Naive thymus-derived CD8-positive, alpha-beta T cell (primary cell): ENCODE measurements at places on chromosomes 4 and X.

DNA sequence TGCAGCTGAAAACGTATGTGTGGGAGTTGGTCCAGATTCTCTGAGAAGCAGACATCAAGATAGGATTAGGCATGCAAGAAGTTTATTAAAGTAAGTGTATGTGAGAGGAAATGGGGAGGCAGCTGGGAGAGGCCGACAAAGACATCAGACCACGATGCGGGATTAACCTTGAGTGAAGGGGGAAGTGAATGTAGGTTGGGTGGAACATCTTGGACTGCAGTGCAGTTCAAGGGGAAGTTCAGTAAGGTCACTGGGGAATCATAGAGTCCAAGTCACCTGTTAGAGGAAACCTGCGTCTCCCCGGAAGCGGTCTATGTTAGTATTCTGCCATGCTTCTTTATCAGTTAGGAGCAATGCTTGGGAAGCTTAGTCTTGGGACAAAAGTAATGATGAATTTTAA, 22.0 kb downstream of the CXCL8 start:
- no peaks in the 10 kb centered on the region for H3K27me3 ChIP-seq
- no peaks in the 10 kb centered on the region for H3K4me1 ChIP-seq
- no peak for DNase-seq
- H3K36me3 ChIP-seq = no peaks in the 10 kb centered on the region

DNA sequence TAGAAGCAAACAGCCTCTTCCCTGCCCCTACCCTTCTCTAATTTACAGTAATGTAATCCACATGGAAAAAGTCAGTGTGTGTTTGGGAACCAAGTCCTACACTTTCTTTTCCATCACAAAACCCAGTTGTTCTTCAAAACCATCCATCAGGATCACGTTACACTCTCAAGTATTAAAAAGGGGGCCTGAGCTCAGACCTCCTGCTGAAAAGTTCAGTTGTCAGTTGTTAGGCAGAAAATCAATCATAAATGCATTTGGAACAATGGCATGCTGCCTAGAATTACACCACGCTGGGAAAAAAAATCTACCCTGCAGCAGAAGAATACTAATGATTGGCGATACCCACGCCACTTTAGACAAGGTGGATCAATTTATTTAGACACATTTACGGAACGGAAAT, 236.5 kb downstream of the PARM1 start:
- no peak for DNase-seq
- H3K4me3 ChIP-seq = no peak overlapping the region
- H3K4me1 ChIP-seq = no peaks in the 10 kb centered on the region
- no peaks in the 10 kb centered on the region for H3K27me3 ChIP-seq

- no peak overlapping the region for H3K27ac ChIP-seq
- no peaks in the 10 kb centered on the region for H3K27me3 ChIP-seq
- no peaks in the 10 kb centered on the region for H3K36me3 ChIP-seq
- no peak for DNase-seq
Observed at GRCh38 chrX:87727620-87728019, 210.0 kb downstream of the KLHL4 start.

DNA sequence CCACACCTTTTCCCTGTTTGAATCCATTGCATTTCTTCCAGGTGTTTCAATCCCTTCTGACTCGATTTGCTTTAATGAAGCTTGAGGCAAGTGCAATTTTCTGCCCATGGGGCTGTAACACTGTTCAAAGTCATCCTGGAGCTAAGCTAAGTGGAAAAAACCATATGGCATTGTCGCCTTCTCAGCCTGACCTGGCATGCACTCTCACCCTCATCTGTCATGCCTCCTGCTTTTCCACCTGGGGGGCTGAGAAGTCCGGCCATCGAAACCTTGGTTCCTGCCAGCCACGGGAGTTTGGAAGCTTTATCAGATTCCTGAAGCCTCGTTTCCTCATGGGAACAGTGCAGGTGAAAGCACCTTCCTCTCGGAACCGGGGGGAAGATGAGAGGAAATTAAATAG, 38.2 kb downstream of the WFS1 start:
- no peak overlapping the region for H3K27ac ChIP-seq
- H3K36me3 ChIP-seq = no peaks in the 10 kb centered on the region
- DNase-seq = no peak
- peaks cover 43% of the 10 kb centered on the region for H3K27me3 ChIP-seq

DNA sequence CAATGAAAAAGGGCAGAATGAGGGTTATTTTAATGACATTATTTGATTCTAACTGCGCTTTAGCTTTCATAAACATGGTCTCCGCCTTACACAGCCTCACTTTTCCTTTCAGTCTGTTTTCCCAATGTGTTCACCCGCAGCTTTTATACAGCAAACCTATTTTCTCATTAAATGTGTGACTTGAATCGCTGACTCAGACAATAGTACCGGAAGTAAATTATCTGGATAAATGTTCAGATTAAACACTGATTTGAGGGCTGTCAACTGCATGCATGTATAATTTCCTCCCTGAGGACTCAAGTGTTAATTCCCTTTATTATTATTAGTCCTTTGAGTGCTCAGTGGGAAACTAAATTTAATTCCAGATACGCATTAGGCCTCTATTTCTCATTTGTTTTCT, 117.3 kb downstream of the FAM133A start:
- H3K4me1 ChIP-seq = no peaks in the 10 kb centered on the region
- no peaks in the 10 kb centered on the region for H3K36me3 ChIP-seq
- no peak overlapping the region for H3K4me3 ChIP-seq
- no peak for DNase-seq
- H3K27ac ChIP-seq = no peak overlapping the region

GRCh38 chr4:17251101-17251500, 260.8 kb downstream of the QDPR start:
- peaks cover 11% of the 10 kb centered on the region for H3K27me3 ChIP-seq
- no peak overlapping the region for H3K4me3 ChIP-seq
- H3K27ac ChIP-seq = no peak overlapping the region
- H3K4me1 ChIP-seq = no peaks in the 10 kb centered on the region
- no peak for DNase-seq
- H3K36me3 ChIP-seq = no peaks in the 10 kb centered on the region

DNA sequence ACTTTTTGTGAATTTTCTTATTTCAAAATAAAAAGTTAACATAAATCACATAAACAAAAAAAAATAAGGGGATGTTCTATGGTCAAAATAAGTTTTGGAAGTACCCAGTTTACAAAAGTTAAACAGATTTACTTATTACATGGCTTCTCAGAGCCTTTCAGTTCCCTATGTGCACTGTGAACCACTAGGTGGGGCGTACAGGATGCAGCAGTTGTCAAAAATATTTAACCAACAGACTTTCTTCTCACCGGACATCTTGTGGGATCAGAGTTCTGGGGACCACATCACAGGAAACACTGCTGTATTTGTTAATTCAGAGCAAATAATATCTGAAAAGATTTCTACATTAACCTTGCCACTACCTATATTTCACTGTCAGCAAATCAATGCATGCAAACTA, 74.1 kb downstream of the SMARCA1 start:
- no peaks in the 10 kb centered on the region for H3K27me3 ChIP-seq
- H3K4me3 ChIP-seq = no peak overlapping the region
- no peaks in the 10 kb centered on the region for H3K36me3 ChIP-seq
- H3K27ac ChIP-seq = no peak overlapping the region
- H3K4me1 ChIP-seq = no peaks in the 10 kb centered on the region

DNA sequence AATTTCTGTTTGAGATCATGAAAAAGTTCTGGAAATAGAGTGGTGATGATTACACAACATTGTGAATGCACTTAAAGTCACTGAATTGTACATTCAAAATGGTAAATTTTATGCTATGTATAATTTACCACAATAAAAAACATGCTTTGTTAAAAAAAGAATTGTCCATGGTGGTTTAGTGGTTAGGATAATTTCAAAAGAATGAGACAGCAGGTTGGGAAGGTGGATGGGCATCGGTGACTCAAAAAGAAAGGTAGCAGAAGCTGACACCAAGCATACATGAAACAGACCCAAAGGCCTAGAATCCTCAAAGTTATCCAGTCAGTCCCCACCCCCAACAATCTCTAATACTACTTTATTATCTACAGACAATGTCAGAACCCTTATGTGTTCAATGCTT, 91.1 kb downstream of the MSN start:
- no peak overlapping the region for H3K4me3 ChIP-seq

DNA sequence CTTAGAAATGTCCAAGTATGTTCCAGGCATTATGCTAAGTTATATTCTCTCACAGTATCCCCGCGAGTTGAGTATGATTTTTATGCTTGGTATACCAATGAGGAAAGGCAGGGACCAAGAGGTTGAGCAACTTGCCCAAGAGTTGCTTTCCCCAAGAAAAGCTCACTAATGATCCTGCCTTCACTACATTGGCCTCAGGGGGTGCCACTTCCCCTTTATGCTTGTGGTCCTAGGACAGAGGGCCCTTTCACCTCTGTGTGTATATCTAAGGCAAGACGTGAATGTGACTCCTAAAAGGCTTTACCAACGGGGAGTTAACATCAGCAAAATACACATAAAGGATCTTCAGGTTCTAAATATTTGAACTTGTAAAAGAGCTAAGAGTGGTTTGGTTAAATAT, 164.4 kb upstream of the CPEB2 start:
- no peaks in the 10 kb centered on the region for H3K36me3 ChIP-seq
- DNase-seq = no peak
- no peaks in the 10 kb centered on the region for H3K27me3 ChIP-seq
- H3K4me1 ChIP-seq = no peaks in the 10 kb centered on the region

GRCh38 chrX:96774116-96774515, 89.5 kb downstream of the DIAPH2 start:
- no peaks in the 10 kb centered on the region for H3K36me3 ChIP-seq
- H3K27ac ChIP-seq = no peak overlapping the region
- DNase-seq = no peak
- H3K4me3 ChIP-seq = no peak overlapping the region
- no peaks in the 10 kb centered on the region for H3K27me3 ChIP-seq
- H3K4me1 ChIP-seq = no peaks in the 10 kb centered on the region

DNA sequence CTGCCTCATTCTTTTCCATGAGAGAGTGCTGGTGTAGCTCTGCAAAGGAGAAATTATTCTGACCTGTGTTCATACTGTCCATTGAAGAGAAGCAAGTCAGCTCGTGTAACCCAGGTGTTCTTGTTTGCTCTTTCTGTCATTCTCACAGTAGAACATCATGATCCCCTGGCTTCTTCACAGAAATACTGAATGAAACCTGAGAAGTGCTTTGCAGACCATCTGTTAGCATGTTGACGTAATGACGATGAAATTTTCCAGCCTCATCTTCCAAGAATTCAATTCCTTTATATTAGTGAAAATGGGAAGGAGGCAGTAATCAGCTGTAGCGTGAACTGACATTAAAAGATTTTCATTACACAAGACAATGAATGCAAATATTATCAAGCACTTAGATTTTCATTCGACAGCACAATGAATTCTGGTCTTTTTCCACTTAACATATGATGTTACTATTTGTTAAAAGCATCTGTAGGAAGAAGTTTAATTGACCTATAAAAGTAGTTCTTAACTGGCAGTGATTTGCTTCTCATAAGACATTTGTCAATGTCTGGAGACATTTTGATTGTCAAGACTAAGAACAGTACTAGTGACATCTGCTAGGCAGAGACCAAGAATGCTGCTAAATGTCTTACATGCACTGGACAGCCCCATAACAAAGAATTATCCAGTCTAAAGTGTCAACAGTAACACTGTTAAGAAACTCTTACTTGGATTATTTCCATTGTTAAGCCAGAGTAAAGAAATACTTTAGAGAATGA, 246.3 kb downstream of the BANK1 start:
- no peaks in the 10 kb centered on the region for H3K27me3 ChIP-seq
- no peak overlapping the region for H3K27ac ChIP-seq
- no peaks in the 10 kb centered on the region for H3K4me1 ChIP-seq
- H3K4me3 ChIP-seq = no peak overlapping the region
- H3K36me3 ChIP-seq = no peaks in the 10 kb centered on the region
